Testis (tissue), 5 donors: ENCODE measurements at places on chromosomes 5 and 9. TPM values are rescaled to one million over a fixed set of nuclear protein-coding genes. Genes with fewer than 3 reads are reported as not detected.

VCAN gene
- total RNA-seq, result 23.4 TPM

- no peak for DNase-seq
Measured at GRCh38 chr9:34463098-34463900, 4.7 kb downstream of the DNAI1 start.

DNA sequence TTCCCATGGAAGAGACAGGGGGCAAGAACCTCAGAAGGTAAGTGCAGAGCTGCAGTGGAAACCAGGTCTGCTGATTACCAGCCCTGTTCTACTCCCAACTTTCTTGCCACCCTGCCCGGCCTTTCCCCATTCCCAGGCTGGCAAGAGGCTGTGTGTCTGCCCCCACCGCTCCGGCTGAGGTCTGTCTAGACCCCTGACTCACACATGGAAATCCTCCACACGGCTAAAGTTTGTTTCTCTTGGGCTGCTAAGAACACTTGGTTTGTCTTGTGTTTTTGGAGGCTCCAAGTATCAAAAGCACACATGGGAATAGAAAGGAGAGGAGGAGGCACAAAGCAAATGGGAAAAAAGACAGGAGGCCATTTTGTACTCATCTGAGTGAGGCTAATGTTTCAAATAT lies 168.3 kb downstream of the GABBR2 start:
- DNase-seq, result no peak

- DNase-seq, result no peak
Measured at GRCh38 chr5:109563739-109564138, 126.0 kb upstream of the MAN2A1 start.

IL9 gene
- total RNA-seq, result not detected

DNA sequence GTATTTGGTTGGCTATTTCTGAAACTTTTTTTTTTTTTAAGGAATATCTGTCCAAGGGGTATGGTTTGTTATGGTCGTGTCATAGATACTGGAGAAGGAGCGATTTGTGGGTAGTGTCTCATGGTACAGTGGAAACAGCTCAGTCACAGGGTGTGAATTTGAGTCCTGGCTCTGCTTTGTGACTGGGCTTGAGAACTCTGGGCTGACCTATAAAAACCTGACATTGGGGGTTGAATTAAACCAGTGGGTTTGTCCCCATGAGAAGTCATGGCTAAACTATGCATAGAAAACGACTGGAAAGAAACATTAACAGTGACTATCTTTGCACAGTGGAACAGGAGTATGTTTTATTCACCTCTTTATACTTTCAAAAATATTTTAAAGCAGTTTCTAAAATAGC lies 54.7 kb downstream of the MACROH2A1 start:
- no peak for DNase-seq

GRCh38 chr5:27437594-27438200 lies 399.3 kb upstream of the CDH9 start:
- DNase-seq, result no peak

DNA sequence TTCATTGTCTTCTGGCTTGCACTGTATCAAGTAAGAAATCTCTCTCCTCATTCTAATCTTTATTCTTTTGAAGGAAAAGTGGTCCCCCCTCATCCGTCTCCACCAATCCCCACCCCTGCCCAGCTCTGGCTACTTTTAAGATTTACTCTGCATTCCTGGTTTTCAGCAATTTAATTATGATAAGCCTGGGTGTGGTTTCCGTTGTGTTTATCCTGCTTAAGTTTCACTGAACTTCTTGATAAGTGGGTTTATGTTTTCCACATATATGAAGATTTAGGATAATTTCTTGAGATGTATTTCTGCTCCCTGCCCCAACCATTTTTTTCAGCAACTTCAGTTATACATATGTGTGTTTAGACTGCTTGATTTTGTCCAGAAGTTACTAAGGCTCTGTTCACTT lies 46.5 kb downstream of the PTBP3 start:
- DNase-seq, result no peak

LCP2 gene
- total RNA-seq, result 11.5 TPM

DNA sequence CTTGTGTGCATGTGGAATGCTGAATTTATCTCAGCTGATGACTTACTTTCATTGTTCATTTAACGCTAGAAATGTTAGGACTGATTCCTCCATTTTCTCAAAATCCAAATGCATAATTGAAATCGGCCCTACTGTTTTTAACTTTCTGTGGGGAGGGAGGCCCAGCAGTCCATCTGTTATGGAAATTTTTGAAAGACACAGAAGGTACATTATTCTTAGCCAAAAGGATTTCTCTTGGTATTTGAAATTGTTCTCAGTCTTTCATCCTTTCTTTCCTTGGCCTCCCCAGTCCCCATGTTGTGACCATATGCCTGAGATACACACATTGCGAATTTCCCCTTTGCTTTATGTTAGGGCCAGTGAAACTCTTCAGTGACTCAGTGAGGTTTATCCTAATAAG lies 549.9 kb downstream of the IRX1 start:
- no peak for DNase-seq

- DNase-seq, result no peak
Measured at GRCh38 chr5:106648401-106648800, 1022.3 kb downstream of the EFNA5 start.

UNC5A gene
- total RNA-seq, result 1.7 TPM

MAPK9 gene
- total RNA-seq, result 57.0 TPM

DNA sequence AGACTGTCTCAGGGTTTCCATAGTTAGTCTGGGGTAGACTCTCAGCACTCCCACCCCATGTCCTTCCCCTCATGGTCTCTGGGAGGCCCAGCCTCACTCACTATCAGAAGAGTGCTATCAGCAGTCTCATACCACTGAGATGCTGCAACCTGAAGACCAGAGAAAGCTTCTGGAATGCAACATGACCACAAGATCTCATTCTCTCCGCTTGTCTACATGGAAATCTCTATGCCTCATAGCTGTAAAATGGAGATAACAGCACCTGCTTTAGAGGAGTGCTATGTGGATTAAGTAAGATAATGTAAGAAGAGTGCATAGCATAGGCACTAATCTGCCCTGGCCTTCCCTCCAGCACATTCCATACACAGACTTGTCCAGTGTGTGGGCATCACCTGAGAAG lies 47.0 kb upstream of the ZNF169 start:
- no peak for DNase-seq

TMEM232 gene
- 42.6 TPM for total RNA-seq

PTCH1 gene
- 127 TPM for total RNA-seq

ANKRD18A gene
- 51.7 TPM for total RNA-seq

DNA sequence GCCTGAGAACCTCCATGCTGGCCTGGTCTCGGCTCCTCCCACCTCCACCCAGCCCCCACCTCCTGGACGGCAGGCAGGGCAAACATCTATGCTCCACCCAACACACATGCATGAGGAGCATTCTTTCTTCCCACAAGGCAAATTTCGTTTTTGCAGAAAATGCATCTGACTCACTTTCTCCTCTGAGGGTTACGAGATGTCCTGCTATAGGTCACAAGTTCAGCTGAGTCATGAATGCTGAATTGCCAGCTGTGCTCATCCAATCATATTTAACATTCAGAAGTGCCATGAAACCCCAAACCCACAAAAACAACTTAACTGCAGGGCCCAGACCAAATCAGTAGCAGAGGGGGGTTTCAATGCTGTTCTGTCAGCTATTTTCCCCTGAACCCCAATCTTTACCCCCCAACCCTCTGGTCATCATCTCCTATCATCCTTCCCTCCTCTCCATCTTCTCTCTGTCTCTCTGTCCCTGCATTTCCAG lies 39.0 kb upstream of the OSMR start:
- DNase-seq, result no peak

PCDHA5 gene
- 1.0 TPM for total RNA-seq

GRCh38 chr9:127860779-127861178 lies 6.3 kb upstream of the ENG start:
- no peak for DNase-seq

- DNase-seq, result no peak
Measured at GRCh38 chr9:95030920-95031642, 286.4 kb downstream of the FANCC start.

SNCAIP gene
- 16.1 TPM for total RNA-seq

OGN gene
- 4.9 TPM for total RNA-seq

DNA sequence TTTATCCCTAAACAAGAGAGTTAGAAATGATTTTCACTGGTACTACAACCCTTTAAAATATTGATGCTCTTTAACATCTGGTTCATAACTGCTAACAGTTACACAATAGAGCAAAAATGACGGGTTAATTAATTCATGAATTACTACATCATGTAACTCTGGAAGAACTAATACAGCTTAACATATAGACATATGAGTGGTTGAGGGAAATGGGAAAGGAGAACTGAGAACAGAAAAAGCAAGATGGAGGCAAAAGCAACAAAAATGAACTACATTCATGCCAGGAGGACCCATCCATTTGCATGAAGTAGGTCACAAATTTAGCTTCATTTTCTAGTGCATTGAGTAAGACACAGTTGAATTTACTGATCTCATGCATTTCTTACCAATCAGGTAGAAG lies 61.8 kb downstream of the C9 start:
- no peak for DNase-seq

DNA sequence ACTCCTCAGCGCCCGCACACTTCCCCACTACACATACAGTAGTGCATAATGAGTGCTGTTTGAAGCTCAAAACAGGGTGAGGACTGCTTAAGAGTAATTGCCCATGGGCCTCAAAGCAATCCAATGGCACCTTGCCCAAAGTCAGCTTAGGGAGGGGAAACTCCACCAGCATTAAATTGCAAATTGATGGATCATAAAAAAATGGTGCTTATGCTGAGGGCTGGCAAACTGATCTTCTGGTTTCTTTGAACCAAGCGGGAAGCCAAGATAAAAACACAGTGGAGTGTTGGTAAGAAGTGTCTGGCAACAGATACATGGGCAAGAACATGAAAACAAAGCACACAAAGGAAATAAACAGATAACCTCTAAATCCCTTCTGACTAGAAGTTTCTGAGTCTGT lies 28.0 kb downstream of the TLE1 start:
- no peak for DNase-seq

GRCh38 chr5:79578876-79579275 lies 33.4 kb upstream of the TENT2 start:
- DNase-seq, result no peak

DNA sequence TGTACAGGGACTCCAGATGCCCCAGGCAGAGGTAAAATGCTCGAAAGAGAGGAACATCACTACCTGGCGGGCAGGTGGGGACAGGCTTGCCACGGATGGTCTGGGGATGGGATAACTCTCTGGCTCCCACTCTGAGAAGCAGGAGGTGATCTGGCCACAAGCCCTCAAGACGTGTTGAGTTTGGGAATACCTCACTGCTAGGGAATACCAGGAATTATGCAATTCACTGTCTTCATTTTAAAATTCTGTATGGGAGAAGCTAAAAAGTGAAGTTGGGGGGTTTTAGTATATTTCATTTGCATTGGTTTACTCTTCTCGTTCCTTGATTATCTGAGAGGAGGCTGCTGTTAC lies 510.4 kb downstream of the CCDC171 start:
- no peak for DNase-seq

DNA sequence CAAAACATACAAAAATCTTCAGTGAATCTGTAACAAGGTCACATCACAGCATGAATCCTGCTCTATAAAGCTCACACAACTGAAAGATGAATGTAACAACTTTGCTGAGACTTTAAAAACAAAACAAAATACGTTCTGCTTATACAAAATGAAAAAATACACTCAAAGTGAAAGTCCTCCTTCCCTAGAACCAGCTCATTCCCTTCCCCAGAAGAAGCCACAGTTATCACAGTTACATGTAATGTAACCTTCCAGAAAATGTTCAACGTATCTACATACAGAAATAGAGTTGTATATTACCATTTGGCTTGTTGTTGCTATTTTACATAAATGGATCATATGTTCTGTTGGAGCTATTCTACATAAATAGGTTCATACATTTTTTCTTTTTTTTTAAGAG lies 2.6 kb downstream of the AUH start:
- DNase-seq, result no peak

GRCh38 chr9:38051780-38052546 lies 17.1 kb downstream of the SHB start:
- no peak for DNase-seq

GRCh38 chr9:81893929-81894328 lies 34.3 kb upstream of the SPATA31D4 start:
- DNase-seq, result no peak
